ENCODE measurements at places on chromosomes 4 and X. TPM values are rescaled to one million over a fixed set of nuclear protein-coding genes. Genes with fewer than 3 reads are reported as not detected.

DNA sequence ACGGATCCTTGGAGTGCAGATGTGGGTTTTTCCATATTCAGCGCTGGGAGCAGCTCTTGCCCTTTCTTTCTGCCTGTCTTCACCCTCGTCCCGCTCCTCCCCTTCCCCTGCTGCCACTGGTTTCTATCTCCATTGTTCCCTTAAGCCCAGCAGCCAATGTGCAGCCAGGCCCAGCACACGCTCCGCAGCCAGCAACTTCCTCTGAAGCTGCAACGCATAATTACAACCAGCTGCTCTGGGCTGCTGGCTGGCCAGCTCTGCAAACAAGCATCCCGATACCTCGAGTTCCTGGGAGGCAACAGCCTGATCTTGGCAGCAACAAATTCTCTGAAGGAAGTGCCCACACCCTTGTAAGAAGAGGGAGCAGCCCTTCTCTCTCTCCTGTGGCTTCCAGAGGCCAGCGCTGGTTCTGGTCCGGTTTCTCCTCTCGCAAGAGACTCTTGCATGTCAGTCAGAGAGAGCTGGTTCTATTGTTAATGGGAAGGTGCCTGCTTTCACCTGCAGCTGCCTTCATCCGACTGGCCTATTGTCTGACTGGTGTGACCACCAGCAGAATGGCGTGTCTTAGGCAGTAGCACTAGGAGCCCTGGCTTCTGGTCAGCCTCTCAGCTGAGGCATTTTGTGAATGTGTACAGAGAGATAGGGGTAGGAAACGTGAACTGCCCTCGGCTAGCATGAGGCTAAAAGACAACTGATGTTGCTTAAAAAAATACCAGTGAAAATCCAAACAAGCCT, 83.8 kb upstream of the MAML3 start:
- H3K4me1 ChIP-seq = peaks cover 10% of the 10 kb centered on the region
- H3K27me3 ChIP-seq = no peaks in the 10 kb centered on the region
- H3K27ac ChIP-seq = no peak overlapping the region
- DNase-seq = no peak
- no peak overlapping the region for H3K4me3 ChIP-seq
- no peaks in the 10 kb centered on the region for H3K36me3 ChIP-seq

- H3K36me3 ChIP-seq = peaks cover 16% of the 10 kb centered on the region
- H3K4me1 ChIP-seq = no peaks in the 10 kb centered on the region
- no peak overlapping the region for H3K27ac ChIP-seq
- H3K27me3 ChIP-seq = no peaks in the 10 kb centered on the region
- no peak for DNase-seq
Measured at GRCh38 chr4:78876568-78877320, 62.5 kb downstream of the PAQR3 start.

- H3K27me3 ChIP-seq = no peaks in the 10 kb centered on the region
- H3K36me3 ChIP-seq = no peaks in the 10 kb centered on the region
- H3K4me1 ChIP-seq = no peaks in the 10 kb centered on the region
- no peak overlapping the region for H3K4me3 ChIP-seq
- no peak for DNase-seq
- no peak overlapping the region for H3K27ac ChIP-seq
Measured at GRCh38 chrX:104427693-104428092, 138.3 kb upstream of the IL1RAPL2 start.

GRCh38 chr4:68576272-68577125, at the start of gene UGT2B17:
Gene UGT2B17 (minus strand): TSS chr4:68576322. CDS start chr4:68568484, 7,838 bp downstream.
- no peaks in the 10 kb centered on the region for H3K27me3 ChIP-seq
- no peak within 1 kb of the TSS for H3K4me3 ChIP-seq
- no peaks in the 10 kb centered on the region for H3K36me3 ChIP-seq
- no peak for DNase-seq
- H3K27ac ChIP-seq = no peak within 1 kb of the TSS
- H3K4me1 ChIP-seq = no peaks in the 10 kb centered on the region

DNA sequence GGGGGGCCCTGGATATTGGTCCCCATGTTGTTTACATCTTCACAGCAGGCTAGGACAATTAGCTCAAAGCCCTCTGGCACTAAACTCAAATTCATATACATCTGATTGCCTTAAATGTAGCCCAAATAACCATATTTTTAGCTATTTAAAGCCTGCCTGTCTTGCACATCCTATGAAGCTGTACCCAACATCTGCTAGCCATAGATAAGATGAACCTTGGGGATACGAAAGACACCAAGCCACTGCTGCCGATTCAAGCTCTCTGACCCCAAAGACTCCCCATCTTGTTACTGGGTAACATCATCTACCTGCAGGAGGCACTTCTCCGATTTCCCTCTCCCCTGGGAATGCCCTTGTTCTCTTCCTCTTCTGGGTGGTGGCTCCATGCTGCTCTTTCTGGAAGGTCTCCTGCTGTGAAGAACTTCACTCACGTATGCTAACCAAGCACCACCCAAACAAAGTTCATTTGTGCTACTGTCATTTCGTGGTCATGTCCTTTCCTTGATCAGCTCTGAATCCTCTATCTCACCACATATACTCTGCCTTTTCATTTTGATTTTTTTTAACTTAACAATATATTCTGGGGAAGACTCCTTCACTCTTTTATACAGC, 107.7 kb upstream of the ATXN3L start:
- no peaks in the 10 kb centered on the region for H3K36me3 ChIP-seq
- H3K4me1 ChIP-seq = peaks cover 10% of the 10 kb centered on the region
- H3K4me3 ChIP-seq = no peak overlapping the region
- DNase-seq = no peak
- H3K27ac ChIP-seq = no peak overlapping the region
- no peaks in the 10 kb centered on the region for H3K27me3 ChIP-seq

GRCh38 chrX:154729439-154729838, 21.4 kb downstream of the GAB3 start:
- H3K36me3 ChIP-seq = no peaks in the 10 kb centered on the region
- DNase-seq = no peak
- peaks cover 78% of the 10 kb centered on the region for H3K4me1 ChIP-seq
- no peak overlapping the region for H3K4me3 ChIP-seq

DNA sequence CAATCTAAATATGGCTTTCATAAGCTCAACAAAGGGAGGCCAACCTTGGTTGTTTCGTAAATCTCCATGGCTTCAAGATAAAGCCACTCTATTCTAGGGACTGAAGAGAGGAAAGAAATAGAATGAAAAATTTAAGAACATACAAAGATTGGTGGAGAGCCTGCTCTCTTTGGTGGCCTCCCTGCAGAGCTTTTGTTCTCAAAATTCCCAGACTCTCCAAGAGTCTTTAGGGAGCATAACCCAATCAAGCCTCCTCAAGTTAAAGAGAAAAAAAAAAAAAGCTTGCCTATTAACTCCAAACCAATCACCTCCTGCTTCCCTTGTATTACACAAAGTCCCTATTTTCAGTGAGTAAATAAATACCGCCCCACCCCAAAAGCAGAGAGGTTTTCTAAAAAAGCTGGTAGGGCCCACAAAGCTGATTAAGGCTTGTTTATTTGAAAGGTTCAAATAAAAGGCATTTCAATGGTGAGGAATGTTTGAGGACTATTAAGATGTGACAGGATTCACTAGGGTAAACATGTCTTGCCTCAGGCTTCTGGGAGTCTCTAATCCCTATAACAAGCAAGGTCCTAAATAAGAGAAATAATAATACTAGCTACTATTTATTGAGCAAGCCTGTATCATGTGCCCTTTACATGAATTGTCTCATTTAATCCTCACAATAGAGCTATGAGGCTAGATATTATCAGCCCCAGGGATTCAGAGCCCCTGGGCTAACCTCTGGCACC, 71.6 kb downstream of the GPC3 start:
- H3K27ac ChIP-seq = no peak overlapping the region
- no peaks in the 10 kb centered on the region for H3K27me3 ChIP-seq
- no peaks in the 10 kb centered on the region for H3K4me1 ChIP-seq
- DNase-seq = no peak

- no peaks in the 10 kb centered on the region for H3K36me3 ChIP-seq
- no peak for DNase-seq
- H3K27ac ChIP-seq = no peak overlapping the region
- H3K4me1 ChIP-seq = no peaks in the 10 kb centered on the region
Measured at GRCh38 chr4:1807332-1807777, 14.3 kb downstream of the FGFR3 start.

DNA sequence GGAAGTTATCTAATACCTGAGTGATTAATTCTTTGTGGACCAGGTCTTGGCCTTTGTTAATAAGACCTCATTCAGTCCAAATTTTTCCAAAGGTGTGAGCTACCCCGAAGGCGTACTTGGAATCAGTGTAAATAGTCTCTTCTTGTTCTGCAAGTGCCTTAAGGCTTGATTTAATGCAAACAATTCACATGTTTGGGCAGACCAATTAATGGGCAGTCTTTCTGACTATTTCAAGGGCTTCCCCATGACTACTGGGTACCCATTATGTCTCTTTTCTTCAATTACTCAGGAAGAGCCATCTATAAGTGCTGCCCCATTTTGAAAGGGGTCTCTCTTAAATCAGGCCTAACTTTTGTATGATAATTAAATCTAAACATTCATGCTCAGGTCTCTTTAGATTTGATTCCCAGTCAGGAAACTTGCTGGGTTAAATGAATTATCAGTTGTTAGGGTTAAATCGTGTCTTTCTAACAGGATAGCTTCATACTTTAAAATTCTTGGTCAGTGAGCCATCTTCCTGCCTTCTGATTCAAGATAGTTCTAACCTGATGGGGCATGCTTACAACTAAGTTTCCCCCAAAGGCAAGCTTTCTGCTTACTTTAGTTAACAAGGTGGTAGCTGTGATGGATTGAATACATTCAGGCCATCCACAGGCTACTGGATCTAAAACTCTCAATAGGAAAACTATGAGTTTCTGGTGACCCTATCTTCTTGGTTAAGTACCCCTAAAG, 179.6 kb downstream of the CCNG2 start:
- H3K36me3 ChIP-seq = no peaks in the 10 kb centered on the region
- no peaks in the 10 kb centered on the region for H3K27me3 ChIP-seq
- no peak overlapping the region for H3K27ac ChIP-seq
- no peak overlapping the region for H3K4me3 ChIP-seq

GRCh38 chrX:134026565-134027311, 41.3 kb upstream of the GPC3 start:
- H3K4me3 ChIP-seq = no peak overlapping the region
- no peak overlapping the region for H3K27ac ChIP-seq
- H3K27me3 ChIP-seq = no peaks in the 10 kb centered on the region
- DNase-seq = no peak
- no peaks in the 10 kb centered on the region for H3K36me3 ChIP-seq

- no peak overlapping the region for H3K4me3 ChIP-seq
- no peaks in the 10 kb centered on the region for H3K36me3 ChIP-seq
- peaks cover 2% of the 10 kb centered on the region for H3K4me1 ChIP-seq
Measured at GRCh38 chr4:48275686-48276085, 6.0 kb upstream of the TEC start.

DNA sequence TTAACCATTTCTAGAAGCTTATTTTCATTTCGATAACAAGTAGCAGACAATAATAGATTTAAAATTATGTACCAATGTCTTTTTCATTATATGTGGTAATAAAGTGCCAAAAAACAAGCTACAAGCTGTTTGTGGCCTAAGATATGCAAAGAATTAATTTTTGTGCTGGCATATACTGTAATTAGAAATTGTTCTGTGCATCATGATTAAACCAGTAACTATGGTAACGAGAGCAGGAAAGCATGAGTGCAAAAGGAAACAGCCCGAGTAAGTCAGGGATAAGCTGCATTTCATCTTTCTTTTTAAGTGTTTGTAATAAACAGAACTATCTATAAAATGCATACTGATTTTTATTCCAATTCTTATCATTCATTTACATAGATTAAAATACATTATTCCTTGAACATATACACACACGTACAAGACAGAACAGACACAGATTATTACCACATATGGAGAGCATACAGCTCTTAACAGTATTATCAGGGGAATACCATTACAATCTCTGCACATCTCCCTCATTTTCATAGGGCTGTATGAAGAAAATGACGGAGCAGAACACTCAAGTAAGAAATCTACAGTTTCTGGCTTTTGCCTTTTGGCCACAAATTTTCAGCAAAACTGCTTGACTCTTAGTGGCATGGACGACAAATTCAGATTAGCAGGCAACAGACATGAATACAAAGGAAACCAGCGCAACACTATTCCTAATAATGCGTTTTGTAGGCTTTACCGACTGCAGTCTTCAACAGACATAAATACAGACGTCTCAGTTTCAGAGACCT, 121.3 kb upstream of the WDR17 start:
- H3K36me3 ChIP-seq = no peaks in the 10 kb centered on the region
- no peak overlapping the region for H3K27ac ChIP-seq
- no peak for DNase-seq
- H3K4me1 ChIP-seq = no peaks in the 10 kb centered on the region
- H3K4me3 ChIP-seq = no peak overlapping the region

GRCh38 chr4:186981161-186981560, 257.5 kb upstream of the FAT1 start:
- DNase-seq = no peak
- no peak overlapping the region for H3K27ac ChIP-seq
- H3K4me3 ChIP-seq = no peak overlapping the region
- H3K4me1 ChIP-seq = no peaks in the 10 kb centered on the region
- no peaks in the 10 kb centered on the region for H3K36me3 ChIP-seq
- no peaks in the 10 kb centered on the region for H3K27me3 ChIP-seq

GRCh38 chr4:40316782-40317635, 18.1 kb upstream of the CHRNA9 start:
- H3K4me1 ChIP-seq = peaks cover 9% of the 10 kb centered on the region
- no peaks in the 10 kb centered on the region for H3K36me3 ChIP-seq
- peak overlapping the region; percentile 9 for H3K4me3 ChIP-seq
- DNase-seq = peak; percentile 32
- no peak overlapping the region for H3K27ac ChIP-seq

- H3K27me3 ChIP-seq = peaks cover 5% of the 10 kb centered on the region
- H3K27ac ChIP-seq = no peak overlapping the region
- H3K4me1 ChIP-seq = peaks cover 17% of the 10 kb centered on the region
- no peak for DNase-seq
- H3K36me3 ChIP-seq = no peaks in the 10 kb centered on the region
- H3K4me3 ChIP-seq = no peak overlapping the region
Measured at GRCh38 chr4:1082215-1083182, 30.9 kb downstream of the RNF212 start.

- no peak overlapping the region for H3K27ac ChIP-seq
- peaks cover 6% of the 10 kb centered on the region for H3K27me3 ChIP-seq
- H3K4me1 ChIP-seq = peaks cover 14% of the 10 kb centered on the region
- no peaks in the 10 kb centered on the region for H3K36me3 ChIP-seq
Measured at GRCh38 chr4:186058253-186058979, 10.5 kb upstream of the TLR3 start.

GRCh38 chr4:132063829-132064228, 1085.3 kb upstream of the PCDH10 start:
- no peak overlapping the region for H3K27ac ChIP-seq
- H3K36me3 ChIP-seq = no peaks in the 10 kb centered on the region
- H3K4me3 ChIP-seq = no peak overlapping the region
- H3K27me3 ChIP-seq = no peaks in the 10 kb centered on the region

DNA sequence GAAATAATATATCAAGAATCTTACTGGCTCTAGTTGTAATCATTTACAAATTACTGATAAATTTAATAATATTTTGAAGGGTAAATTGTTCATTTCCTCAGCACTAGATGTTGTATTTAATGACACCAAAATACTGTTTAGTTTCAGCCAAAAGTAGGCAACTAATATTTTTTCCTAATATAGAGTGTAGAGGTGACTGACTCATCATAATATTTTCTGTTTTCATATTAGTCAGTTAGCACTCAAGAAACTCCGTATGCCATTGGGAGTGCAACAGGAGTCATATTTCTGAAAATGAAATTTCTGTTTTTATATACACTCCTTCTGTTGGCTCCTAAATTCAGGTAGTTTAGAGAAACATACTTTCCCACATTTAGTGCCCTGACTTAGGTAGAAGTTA, 36.6 kb upstream of the PTPN13 start:
- H3K4me1 ChIP-seq = no peaks in the 10 kb centered on the region
- H3K27ac ChIP-seq = no peak overlapping the region
- no peaks in the 10 kb centered on the region for H3K27me3 ChIP-seq

PNMA6F gene
- not detected for total RNA-seq

SSX2B gene
- not detected for total RNA-seq

PRMT9 gene
- 16.6 TPM for total RNA-seq

S100P gene
- 2.4 TPM for total RNA-seq

EDA gene
- total RNA-seq = not detected

DKK2 gene
- total RNA-seq = 0.56 TPM

PPARGC1A gene
- total RNA-seq = not detected

GLUD2 gene
- 0.16 TPM for total RNA-seq

All from natural killer cell (primary cell).